GM06990 (cell line): ENCODE measurements at places on chromosomes 13 and 19.

GRCh38 chr19:21328406-21328805 lies 804 bp downstream of the ZNF708 start:
- no peak for DNase-seq

DNA sequence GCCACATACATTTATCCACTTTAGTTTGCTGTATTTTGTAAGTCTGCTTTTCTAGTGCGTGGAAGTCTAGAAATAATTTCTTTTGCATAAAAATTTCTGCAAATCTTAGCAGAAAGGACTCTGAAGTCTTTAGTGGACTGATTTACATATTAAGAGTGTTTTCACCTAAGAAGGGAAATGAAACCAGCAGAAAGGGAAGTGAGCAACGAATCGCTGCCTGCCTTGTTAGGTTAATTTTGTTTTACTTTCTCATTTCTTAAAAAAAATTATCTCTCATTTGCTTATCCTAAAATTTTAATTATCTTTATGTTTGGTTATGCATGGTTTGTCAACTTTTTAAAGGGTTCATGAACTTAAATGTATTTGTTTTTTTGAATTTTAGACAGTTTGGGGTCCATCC lies 767 bp upstream of the GPR18 start:
- DNase-seq, result peak; percentile 64

GRCh38 chr19:35555301-35556005 lies 8.0 kb downstream of the ATP4A start:
- DNase-seq, result no peak

DNA sequence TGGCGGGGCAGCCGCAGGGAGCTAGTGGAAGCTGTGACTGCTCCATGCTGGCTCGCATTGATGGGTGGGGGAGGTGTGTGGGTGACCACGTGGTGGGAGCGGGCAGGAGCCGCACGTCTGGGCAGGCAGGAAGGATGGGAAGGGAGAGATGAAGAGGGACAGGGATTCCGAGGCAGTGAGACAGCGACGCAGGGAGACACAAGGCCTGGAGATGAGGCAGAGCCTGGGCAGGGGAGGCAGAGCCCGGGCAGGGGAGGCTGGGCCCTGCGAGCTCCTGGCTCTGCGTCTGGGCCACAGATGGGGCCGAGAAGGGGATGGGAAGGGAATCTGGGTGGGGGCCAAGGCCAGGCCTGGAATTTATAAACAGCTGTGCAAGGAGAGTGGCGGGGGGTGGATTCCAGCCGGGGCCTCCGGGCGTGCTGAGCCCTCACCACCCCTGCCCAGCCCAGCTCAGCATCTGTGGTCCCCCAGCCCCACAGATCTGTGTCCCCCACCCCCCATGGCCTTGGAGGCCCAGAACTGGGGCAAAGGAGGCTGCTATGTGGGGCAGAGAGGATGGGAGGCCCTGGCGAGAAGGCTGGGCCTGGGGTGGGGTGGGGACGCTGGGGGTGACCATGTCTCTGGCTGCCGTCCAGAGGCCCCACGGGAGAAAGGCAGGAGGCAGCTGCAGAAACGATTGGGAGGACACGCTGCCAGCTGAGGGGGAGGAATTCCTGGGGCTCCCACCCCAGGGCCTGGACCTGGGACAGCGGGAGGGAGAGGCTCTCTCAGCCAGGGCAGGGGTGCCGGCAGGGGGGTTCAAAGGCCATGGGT lies 6.0 kb downstream of the EHD2 start:
- DNase-seq, result no peak

- DNase-seq, result no peak
These were observed 1.3 kb downstream of the ALOX5AP start for GRCh38 chr13:30736461-30737320.
